Forelimb muscle (tissue), 1 donor: ENCODE measurements at places on chromosomes 3 and 15.

DNA sequence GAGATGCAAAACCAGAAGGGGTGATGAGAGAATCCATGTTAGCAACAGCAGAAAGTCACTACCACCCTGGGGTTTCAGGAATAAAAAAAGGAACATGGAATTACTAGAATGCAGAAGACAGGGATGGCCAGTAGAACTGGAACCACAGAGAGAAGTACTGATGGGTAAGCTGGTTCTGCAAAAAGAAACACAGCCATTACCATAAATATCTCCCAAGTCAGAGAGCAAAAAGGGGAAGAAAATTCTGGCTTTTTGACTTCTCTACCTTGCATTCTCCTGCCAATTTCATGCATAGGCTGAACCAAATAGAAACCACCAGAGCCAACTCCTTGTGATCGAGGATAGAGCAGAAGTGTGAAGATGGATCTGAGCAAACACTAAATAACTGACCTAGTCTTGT lies 550.4 kb upstream of the NAALADL2 start:
- no peak for DNase-seq

GRCh38 chr3:40679290-40679689 lies 154.5 kb downstream of the ZNF621 start:
- no peak for DNase-seq

- DNase-seq: no peak
Measured at GRCh38 chr3:64645243-64645642, 42.6 kb downstream of the ADAMTS9 start.

GRCh38 chr3:100902572-100902971 lies 90.6 kb downstream of the ABI3BP start:
- DNase-seq: no peak

GRCh38 chr15:81182031-81182755 lies 14.5 kb upstream of the IL16 start:
- no peak for DNase-seq

GRCh38 chr3:188469228-188469885 lies 315.4 kb downstream of the LPP start:
- DNase-seq: no peak

DNA sequence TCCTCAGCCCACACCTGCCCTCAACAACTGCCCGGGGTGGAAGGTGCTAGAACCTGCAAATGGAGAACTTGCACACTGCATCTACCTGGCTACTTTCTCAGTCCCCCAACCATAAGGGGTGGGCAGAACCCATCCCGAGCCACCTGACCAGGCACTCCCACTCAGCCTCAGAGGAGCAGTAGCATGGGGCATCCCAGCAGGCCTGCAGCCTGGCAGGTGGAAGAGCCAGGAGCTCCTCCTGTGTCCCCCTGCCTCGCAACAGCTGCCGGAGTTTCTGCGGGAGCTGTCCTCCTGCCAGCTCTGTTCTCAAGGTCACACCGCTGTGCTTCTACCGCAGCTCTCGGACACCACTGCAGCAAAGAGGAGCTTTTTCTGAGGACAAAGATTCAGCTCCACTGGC lies 27.5 kb downstream of the RAB6B start:
- DNase-seq: no peak

GRCh38 chr3:190094160-190094718 lies 26.5 kb downstream of the P3H2 start:
- DNase-seq: peak; percentile 81

DNA sequence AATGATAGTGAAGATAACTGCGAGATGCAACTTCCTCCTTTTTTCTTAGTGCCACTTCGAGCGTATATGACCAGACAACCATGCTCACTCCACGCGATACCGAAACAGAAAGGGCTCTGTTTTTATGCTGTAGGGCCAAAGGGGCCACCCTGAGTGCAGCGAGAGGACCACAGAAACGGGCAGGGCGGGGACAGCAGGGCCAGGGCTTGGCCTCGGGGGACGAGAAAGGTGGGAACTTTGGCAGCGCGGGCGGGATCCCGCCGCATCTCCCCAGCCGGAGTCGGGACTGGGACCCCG lies 483 bp downstream of the VPS13C start:
- DNase-seq: no peak

GRCh38 chr3:106398891-106399600 lies 530.2 kb upstream of the CBLB start:
- DNase-seq: no peak

DNA sequence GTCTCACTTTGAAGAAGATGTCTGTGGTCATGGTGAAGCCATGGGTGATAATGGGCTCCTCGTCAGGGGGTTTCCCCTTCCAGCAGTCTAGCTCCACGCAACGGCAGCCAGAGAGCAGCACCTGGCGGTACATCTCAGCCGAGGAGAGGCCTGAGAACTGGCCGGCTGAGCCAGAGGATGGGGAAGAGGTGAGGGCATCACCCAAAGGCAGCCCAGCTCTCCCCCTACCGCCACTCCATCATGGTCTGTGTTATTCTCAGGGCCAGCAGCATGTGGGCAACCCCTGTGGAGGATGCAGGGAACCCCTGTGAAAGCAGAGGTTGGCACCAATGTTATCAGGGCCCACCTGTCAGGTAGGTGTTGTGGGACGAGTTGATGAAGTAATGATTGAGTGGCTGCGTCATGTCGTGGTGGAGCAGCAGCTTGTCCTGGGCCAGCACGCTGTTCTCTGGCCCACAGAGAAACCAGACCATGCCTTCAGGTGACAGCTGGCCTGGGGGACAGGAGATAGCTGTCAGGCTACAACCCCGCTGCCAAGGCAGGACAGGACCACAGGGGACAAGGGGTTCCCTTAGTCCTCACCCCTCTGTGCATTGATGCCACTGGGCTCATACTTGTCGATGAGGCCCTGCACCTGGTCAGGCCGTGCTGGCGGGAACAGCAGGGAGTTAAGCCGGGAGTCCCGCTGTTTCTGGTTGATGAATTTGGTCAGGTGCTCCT lies 9.4 kb downstream of the PLCB2 start:
- DNase-seq: no peak

DNA sequence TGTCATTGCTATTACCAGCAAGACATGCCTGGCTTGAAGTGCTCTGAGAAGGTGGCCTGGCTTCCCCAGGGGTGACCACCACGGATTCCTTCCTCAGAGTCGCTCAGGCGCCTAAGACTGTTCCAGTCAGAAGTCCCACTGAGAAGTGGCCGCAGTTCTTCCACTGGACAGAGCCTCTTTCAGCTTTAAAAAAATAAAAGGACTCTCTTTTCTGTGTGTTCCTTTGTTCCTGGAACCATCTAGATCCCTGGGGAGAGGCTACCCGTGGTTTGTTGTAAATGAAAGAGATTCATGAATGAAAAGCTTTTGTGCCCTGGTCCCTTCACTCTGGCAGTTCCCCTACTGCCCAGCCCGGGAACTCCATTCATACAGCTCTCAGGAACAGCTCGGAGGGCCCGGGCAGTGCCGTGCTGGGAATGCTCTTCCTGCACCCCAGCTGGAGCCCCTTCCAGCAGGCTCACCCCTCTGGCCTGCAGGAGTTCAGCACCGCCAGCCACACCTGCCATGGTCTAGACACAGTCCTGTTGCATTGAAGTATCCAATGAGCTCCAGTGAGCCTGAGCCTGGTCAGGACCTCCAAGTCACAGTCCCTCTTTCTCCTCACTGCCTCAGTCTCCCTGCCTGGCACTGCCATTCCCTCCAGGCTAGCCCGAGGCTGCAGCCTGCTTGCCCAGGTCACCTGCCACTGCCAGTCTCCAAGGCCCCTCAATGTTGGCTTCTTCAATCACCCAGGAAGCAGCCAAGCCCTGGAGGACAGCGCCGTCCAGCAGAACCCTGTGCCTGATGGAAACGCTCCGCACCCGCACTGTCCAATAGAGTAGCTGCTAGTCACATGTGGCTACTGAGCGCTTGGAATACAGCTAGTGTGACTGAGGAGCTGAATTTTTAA lies 75.4 kb downstream of the XXYLT1 start:
- no peak for DNase-seq

- no peak for DNase-seq
Measured at GRCh38 chr3:191085091-191085490, 114.0 kb upstream of the OSTN start.

DNA sequence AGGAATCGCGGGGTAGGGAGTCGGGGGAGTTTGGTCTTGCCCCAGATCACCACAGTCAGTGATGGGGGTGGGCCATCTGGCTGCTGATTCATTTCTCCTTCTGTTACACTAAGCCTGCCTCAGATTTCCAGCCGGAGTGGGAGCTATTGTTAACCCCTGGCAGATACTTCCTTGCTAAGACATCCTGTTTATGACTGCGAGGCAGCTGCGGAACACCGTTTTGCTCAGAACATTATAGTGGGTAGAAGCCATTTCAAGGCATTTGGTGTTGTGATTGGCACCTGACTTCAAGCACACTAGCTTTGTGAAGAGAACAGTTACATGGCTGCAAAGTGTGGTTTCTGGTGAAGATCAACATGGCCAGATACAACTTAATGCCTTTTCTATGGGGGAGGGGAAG lies 73.8 kb downstream of the FLNB start:
- DNase-seq: no peak

GRCh38 chr3:149895769-149896168 lies 74.9 kb downstream of the PFN2 start:
- no peak for DNase-seq

DNA sequence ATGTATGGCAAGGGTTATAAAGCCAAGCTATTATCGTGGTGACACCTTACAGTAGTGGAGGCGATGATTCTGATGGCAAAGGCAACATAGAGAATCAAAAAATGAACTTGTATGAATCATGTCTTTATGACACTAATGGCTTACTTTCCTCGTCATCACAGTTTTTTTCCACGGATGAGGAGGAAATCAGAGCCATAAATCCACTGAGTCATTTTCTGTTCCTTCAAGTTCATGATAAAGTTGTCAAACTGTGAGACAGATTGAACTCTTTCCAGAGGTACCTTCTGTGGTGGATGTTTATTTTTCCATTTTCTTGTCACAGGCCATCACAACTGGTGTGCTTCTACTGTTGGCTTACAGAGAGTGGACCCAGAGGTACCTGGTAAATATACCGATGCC lies 8.5 kb downstream of the TMEM212 start:
- no peak for DNase-seq

GRCh38 chr3:55654123-55654760 lies 167.1 kb upstream of the WNT5A start:
- no peak for DNase-seq

DNA sequence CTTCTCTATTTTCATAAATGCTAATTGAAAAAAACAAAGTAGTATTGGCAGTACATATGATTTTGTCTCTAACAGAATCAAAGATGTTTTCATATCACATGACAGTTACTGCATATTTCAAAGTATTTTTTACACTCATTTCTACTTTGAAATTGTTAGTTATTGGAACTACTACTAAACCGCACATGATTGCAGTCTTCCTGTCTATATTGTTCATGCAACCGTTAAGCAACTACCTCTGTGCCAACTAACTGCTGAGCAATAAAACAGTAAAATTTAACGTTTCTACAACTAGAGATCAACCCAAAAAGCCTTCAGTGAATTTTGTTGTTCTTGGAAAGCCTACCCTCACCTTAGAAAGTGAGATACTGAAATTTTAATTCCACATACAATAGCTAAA lies 64.2 kb downstream of the DMXL2 start:
- no peak for DNase-seq

- DNase-seq: no peak
Measured at GRCh38 chr3:52890735-52891134, 6.6 kb downstream of the STIMATE start.

GRCh38 chr3:24017305-24017704 lies 72.2 kb downstream of the NR1D2 start:
- DNase-seq: peak; percentile 67

- DNase-seq: no peak
Measured at GRCh38 chr15:65766422-65767263, 25.4 kb downstream of the DENND4A start.

DNA sequence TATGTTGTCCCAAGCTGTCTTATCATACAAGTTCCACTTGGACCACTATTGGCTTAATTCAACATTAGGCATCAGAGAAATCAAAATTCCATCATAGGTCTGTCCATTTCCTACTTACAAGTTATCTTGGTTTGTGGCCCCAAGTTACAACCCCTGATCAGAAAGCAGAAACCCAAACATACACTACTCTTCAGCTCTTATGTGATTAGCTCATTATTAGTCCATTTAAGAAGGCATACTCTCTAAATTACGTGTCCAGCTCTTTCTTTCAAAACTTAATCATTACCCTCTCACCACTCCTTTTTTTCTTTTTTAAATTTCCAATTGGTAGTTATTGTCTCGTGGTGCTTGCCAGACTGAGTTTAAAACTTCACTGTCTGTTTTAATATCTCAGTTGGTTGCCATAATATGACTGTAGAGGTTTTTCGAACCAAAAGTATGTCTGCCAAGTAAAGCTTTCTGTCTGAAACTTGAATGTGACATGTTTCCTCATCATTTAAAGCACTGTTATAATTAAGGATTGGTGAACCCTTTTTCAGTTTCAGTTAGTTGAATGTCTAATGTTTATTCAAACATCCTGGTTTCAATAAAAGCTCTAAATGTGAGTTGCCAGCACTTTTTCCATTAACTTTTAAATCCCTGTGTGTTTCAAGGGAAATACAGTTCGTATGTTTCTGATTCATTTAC lies 150.3 kb downstream of the SAMMSON start:
- peak; percentile 9 for DNase-seq

DNA sequence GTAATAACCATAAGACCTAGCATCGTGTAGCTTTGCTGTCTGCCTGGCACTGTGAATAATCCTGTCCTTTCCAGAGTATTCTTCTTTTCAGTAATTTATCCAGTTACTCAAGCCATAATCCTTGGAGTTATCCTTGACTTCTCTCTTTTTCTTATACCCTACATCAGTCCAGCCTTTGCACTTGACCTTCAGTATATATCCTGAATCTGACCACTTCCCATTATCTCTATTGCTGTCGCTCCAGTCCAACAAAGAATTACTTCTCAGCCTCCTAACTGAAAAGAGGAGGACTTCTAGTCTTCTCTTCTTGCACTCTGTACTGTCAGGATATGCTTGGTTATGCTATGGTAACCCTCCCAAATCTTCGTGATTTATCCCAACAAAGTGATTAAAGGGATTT lies 393.8 kb downstream of the SHQ1 start:
- DNase-seq: no peak

GRCh38 chr15:98070137-98070536 lies 109.6 kb downstream of the ARRDC4 start:
- DNase-seq: no peak

- no peak for DNase-seq
Measured at GRCh38 chr15:63041974-63042876, at the start of gene TPM1. Gene TPM1 (plus strand): TSS chr15:63042747. CDS start chr15:63042830, 83 bp downstream.

GRCh38 chr3:154582501-154582900 lies 152.5 kb upstream of the GPR149 start:
- no peak for DNase-seq
